ENCODE measurements at places on chromosomes 7 and 10.
A peak's percentile ranks its signal among the peaks of the same experiment; 100 is the strongest.

DNA sequence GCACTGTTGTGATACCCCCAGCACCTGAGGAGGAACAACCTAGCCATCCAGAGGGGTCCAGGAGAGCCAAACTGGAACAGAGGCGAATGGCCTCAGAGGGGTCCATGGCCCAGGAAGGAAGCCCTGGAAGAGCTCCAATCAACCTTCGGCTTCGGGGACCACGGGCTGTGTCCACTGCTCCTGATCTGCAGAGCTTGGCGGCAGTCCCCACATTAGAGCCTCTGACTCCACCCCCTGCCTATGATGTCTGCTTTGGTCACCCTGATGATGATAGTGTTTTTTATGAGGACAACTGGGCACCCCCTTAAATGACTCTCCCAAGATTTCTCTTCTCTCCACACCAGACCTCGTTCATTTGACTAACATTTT lies 1.6 kb upstream of the CASP2 start:
- no peak for DNase-seq

- peak; percentile 85 for DNase-seq
Observed at GRCh38 chr10:110221721-110222261, 14.4 kb downstream of the MXI1 start.

DNA sequence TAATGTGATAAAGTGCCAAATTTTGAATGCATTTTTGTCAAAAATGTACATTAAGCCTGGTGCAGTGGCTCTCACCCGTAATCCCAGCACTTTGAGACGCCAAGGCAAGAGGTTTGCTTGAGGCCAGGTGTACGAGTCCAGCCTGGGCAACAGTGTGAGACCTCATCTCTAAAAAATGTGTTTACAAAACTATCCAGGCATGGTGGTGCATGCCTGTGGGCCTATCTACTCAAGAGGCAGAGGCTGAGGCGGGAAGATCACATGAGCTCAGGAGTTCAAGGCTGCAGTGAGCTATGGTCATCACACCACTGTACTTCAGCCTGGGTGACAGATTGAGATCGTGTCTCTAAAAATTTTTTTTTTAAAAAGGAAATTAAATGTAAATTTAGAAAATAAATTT lies 18.5 kb upstream of the MGMT start:
- DNase-seq: no peak

GRCh38 chr10:51699145-51699474 lies 285 bp downstream of the CSTF2T start:
- DNase-seq: no peak

DNA sequence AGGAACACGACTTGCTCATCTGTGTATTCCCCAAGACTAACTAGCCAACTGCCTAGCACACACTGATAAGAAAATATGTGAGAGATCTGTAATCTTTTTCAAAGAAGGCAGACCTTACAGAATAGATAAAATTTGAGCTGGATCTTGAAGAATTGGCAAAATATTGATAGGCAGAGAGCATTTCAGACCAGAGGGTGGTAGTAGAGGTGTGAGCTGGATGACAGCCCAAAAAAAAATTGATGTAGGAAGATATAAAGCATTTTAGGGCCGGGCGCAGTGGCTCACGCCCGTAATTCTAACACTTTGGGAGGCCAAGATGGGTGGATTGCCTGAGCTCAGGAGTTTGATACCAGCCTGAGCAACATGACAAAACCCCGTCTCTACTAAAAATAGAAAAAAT lies 1.2 kb upstream of the ZNF746 start:
- DNase-seq: no peak

GRCh38 chr10:25748509-25748908 lies 185.5 kb upstream of the MYO3A start:
- DNase-seq: no peak

- DNase-seq: no peak
Observed at GRCh38 chr7:35988818-35989217, 164.2 kb upstream of the EEPD1 start.

DNA sequence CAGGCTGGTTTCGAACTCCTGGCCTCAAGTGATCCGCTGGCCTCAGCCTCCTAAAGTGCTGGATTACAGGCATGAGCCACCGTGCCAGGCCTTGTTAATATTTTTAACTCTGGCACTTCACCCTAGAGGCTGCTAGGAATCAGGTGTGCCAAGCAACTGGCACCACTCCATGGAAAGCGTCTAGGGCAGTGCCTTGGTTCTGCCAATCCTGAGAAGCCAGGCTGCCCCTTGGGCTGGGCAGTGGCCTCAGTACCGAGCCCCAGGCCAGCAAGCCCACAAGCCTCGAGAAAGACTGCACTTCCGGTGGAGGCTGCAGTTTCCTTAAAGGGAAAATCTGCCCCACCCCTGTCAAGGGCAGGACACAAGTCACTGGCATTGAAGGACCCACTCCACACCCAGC lies 11.3 kb downstream of the ALKBH4 start:
- DNase-seq: no peak

GRCh38 chr10:35577926-35578617 lies 27.1 kb upstream of the GJD4 start:
- DNase-seq: no peak

- DNase-seq: no peak
Observed at GRCh38 chr10:13629116-13629515, 42.4 kb downstream of the PRPF18 start.

GRCh38 chr10:113485736-113486135 lies 67.1 kb upstream of the HABP2 start:
- DNase-seq: no peak

DNA sequence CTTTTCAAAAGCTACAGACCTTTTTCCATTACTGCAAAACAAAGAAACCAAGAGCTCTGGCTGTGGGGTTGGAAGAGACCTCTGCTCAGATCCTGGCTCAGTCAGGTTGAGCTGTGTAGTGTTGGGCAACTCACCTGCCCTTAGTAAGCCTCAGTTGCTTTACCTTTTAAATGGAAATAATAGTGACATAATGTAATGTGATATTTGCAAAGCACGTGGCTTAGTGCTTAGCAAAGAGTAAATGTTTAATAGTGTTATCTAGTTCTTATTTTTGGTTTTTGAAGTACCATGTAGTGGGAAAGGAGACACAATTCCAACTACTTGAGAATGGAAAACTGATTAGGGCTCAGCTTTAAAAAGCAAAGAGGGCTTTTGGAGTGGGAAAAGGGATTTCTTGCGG lies 100.2 kb downstream of the SVIL start:
- DNase-seq: no peak

DNA sequence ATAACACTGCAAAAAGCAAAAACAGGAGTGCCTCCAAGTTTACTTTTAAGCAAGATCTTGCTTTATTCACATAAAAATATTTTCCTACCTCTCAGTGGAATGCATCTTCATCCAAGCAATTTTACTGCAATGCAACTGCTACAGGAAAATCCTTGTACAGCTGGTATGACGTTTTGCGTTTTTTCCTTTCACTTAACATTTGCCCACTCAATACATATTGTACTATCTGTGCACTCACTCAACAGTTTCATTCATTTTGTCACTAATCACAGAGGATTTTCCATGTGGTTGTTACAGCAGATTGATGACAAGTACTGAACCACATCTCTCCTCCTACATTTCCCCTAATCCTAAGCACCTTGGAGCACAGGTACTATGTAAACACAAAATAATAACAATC lies 222.0 kb upstream of the IMMP2L start:
- DNase-seq: no peak

GRCh38 chr10:109774121-109774440 lies 149.2 kb downstream of the XPNPEP1 start:
- no peak for DNase-seq

DNA sequence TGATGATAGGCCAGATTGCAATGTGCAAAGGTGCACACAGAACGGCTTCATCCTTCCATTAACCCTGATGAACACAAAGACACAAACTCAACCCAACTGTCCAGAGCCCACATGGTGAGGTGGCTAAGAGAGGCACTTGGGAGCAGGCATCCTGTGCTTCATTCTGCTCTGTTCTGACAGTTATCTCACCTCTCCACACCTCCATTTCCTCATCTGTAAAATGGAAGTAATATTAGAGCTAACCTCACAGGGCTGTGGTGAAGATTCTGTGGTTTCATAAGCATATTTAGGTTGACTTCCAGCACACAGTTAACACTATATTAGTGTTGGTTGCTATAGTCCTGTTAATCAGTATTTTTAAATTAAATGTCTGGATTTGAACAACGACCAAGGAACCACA lies 126.3 kb downstream of the TAX1BP1 start:
- no peak for DNase-seq

- DNase-seq: peak; percentile 20
Observed at GRCh38 chr7:141014125-141014523, 628 bp downstream of the MRPS33 start.

DNA sequence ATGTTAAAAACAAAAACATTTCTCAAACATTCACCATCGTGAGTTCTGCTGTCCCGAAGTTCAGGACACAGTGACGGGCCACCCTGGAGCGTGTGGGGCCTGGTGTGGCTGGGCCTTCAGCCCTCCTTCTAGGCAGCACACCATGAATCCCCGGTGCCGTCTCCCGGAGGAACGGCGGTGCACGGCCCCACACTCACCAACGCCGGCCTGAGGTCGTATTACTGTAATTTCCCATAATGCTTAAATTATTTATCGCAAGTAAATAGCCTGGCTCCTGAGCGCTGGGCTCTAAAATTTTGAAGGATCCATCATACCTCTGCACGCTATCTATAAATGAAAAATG lies 1.4 kb downstream of the STK32C start:
- DNase-seq: no peak

GRCh38 chr10:88038268-88038667 lies 174.8 kb downstream of the PTEN start:
- DNase-seq: no peak

DNA sequence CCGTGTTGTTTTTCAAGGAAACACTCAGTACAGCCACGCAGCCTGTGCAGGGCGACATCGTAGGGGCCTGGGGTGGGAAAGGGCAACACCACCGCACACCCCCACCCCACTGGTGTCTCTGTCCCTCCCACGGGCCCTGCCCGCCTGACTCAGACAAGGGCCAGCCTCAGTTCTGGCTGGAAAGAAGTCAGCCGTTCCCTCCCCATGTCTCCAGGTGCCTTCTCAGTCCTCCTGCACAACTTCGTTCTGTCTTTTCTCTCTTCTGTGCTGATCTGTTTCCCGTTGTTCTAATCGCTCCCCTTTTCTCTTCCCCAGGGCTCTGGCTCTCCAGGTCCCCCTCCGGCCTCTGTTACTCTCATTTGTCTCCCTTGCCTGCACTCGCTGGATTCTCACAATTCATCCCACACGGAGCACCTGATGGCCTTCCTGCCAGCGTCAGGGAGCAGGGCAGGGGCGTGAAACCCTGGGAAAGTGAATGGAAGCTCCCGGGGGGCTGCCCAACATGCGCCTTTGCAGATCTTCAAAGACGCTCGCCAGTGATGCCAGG lies 97.7 kb downstream of the WDR37 start:
- DNase-seq: no peak

Measured in RCC 7860 (cell line).